ENCODE measurements at places on chromosomes 1 and 21.

DNA sequence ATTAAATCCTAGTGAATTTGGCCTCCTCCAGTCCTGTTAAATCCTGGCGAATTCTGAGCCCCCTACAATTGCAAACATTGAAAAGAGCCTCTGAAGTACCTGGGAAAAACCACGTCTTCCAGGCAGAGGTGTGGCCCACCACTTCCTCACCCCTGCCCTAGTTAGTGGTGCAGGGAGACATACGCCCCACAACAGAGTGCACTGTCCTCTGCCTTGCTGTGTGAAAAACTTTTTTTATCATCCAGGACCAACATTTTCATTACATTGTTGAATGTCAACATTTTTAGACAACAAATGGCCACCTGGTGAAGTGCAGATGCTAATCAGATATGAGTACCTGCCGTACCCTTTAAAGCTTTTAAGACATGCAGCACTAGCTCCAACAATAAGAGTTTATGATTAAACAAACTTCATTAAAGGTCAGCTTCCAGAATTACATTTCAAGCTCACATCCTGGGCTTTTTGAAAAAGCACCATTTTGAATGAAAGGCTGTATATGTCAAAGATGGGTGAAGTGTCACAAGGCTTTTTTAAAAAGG, 13.6 kb upstream of the TMPRSS2 start:
- DNase-seq = no peak

DNA sequence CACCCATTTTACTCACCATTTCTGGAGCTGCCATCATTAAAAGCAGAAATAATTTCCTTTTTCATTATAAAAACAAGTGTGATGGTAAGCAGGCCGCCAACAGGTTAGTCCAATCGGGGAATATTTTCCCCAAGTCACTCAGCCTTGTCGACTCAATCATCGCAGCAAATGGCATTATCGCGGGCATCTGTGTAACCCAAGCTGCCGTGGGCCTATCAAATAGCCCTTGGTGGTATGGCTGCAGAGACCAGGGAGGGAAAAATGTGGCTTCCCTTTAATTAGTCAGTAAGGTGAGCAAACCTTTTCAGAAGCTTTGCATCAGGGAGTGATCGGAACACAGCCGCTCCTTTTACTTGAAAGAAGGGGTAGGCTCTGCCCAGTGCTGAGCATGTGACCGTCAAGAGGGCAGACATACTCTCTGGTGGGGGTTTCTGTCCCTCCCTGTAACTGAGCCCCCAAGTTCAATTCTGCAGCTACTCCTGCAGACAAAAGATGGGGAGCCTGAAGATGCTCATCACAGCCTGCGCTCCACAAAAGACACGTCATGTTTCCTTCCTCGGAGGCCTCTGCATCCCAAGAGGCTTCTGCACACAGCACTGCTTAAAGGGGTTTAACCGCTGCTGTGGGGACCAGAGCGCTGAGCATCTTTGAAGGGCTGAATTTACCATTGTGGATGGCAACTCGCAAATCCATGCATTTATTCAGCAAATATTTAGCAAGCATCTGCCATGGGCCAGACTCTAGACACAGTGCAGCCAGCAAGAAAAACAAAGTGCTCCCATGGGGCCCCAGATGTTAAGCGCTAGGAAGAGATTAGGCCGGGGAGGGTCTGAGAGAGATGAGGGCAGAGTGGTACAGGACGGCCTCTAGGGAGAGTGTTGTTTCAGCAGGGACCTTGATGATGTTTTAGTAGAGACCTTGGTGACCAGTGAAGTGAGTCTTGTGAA, 1.2 kb upstream of the TMPRSS3 start:
- no peak for DNase-seq

- peak; percentile 13 for DNase-seq
Observed at GRCh38 chr1:110196917-110197765, 13.0 kb upstream of the KCNC4 start.

DNA sequence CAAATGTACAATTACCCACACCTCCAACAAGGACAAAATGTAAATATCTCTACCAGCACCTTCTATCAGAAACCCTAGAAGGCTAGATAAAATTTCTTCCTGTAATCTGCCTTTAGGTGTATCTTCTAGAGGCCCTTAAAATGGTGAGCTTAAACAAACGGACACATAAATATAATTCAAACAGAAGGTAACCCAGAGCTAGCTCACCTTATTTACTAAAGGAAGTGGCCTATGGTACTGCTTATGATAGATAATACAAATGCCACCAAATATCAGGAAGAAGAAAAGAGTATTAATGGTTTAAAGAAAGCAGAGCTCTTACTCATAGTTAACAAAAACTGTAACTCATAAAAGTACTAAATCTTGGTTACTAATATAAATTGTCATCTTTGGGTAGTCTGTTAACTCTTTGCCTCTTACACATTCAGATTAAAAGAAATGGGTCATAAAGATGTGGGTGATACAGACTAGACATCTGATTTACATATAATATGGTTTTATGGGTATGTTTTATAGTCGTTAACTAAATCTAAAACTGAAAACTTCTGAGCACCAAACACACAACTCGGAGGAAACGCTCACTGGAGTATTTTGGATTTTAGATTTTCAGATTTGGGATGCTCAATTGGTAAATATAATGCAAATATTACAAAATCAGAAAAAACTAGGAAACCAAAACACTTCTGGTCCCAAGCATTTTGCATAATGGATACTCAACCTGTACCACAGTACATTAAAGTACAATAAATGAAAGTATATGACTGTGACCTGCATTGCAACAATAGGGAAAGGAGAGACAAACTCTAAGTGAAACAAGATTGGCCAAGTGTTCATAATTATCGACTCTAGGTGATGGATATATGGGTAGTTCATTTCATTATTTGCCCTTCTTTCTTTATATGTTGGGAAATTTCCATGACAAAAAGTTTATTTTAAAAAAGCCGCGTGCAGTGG, 23.2 kb downstream of the TRIT1 start:
- no peak for DNase-seq

GRCh38 chr1:208289716-208290115, 45.5 kb upstream of the PLXNA2 start:
- DNase-seq = no peak

- no peak for DNase-seq
Observed at GRCh38 chr1:5312293-5312674, 657.9 kb downstream of the AJAP1 start.

GRCh38 chr1:50972766-50973165, 2.7 kb downstream of the CDKN2C start:
- DNase-seq = peak; percentile 13

GRCh38 chr21:32994305-32994704, 31.4 kb upstream of the OLIG2 start:
- DNase-seq = no peak

GRCh38 chr21:30083225-30083945, 83.2 kb downstream of the CLDN17 start:
- no peak for DNase-seq

GRCh38 chr21:39182484-39183271, 573 bp downstream of the PSMG1 start:
- peak; percentile 45 for DNase-seq

DNA sequence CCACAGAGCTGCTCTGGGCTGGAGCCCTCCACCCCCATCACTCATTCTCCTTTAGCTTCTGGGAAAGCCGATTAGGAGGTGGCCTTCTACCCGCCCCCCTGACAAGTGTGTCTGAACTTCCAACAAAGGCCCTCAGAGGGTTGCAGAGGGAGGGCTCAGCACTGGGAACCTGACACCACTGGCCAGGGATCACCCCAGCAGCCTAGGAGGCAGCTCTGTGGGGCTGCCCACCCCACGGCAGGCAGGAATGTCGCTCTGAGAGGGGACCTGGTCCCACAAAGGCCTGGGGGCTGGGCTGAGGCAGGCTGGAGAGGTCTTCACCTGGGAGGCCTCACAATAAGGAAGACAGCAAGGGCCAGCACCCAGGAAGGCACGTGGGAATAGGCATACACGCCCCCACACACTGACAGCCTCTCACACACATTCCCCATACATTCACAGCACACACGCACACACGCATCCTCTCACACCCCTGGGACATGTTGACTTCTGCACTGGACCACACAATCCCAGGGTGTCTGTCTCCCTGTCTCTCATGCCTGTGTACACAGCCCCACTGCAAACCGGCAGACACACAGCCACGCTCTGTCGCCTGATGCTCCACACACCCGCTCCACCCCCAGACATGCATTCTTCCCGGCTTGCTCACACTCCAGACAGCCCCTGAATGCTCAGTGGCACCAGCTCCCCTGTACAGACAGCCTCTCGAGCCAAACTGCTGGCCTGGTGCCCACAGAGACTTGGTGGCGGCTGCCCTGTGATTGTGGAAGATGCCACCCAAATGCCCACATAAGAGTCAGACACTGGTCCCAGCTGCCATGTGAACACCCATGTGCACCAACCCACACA, 30.7 kb downstream of the DMBX1 start:
- DNase-seq = peak; percentile 71

DNA sequence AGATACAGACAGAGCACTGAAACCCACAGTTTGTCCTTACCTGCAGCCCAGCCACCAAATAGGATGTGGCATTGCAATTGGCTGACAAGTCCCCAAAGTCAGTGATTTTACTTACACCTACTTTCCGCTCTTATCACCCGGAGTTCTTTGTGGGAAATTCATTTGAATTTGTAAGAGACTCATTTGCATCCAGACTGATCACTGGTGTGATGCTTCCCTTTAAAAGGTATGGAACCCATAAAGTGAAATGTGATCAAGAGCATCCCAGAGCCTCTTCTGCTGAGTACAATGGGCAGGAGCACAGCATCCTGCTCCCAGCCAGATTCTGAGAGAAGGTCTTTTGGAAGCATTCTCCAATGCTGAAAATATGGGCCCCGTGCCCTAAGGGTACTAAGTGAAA, 161.4 kb downstream of the DAB1 start:
- DNase-seq = no peak

DNA sequence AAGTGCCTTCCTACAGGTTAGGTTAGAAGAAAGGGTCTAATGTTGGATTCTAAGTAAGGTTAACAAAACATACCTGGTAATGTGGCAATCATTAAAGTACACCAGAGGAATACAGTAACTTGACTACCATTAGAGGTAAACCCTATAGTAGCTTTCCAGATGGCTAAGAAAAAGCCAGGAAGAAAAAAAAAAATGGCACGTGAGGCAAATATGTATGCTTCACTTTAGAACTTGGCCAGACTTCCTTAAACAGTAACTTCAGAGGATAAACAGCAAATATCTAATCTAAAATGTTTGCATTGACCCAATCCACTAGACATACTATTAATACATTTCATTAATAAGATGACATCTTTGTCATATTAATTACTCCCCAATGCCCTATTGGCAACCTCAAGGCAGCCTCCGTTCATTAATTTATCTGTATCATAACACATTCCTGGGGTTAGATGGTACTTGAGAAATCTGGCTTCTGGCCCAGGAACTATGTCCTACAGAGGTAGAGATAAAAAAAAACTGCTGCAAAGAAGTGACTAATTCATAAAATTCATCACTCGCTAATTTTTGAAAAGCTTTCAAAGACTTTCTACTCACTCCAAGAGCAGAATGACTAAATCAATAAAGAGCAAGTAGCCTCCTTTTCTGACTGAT, 5.8 kb downstream of the DCAF8 start:
- peak; percentile 41 for DNase-seq

GRCh38 chr1:113868387-113869083, 3.0 kb downstream of the PTPN22 start:
- no peak for DNase-seq

DNA sequence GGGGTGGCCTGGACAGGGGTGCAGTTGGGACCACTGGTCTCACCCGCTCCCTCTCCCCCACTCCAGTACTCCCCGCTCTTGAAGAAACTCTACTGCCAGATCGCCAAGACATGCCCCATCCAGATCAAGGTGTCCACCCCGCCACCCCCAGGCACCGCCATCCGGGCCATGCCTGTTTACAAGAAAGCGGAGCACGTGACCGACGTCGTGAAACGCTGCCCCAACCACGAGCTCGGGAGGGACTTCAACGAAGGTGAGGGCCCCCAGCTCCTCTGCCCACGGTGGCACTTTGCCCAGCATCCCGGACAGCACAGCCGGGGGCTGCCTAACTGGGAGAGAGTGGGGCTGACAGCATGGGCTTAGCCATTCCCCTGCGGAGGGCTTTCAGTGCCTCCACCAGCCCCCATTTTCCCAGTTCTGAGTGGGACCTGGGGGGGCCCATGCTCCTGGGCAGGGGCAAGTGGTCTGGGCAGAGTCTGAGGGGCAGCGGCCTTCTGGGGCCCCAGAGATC, 30.2 kb upstream of the CCDC27 start:
- no peak for DNase-seq

DNA sequence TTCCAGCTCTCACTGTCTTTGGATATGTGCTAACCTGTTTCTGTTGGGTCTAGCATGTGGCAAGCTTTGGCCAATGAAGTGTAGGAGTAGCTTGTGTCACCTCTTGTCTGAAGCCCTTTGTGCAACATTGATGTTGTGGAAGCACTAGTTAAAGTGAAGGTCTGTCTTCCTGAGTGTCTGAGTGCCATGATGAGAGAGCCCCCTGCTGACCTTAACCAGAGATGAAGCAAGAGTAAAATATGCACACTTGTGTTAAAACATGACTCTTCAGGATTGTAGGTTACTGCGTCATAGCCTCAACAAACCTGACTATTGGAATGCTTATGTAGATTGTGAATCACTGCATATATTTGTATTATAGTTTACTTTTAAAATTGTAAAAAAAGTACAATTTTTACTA, 103.7 kb downstream of the NCAM2 start:
- peak; percentile 20 for DNase-seq

DNA sequence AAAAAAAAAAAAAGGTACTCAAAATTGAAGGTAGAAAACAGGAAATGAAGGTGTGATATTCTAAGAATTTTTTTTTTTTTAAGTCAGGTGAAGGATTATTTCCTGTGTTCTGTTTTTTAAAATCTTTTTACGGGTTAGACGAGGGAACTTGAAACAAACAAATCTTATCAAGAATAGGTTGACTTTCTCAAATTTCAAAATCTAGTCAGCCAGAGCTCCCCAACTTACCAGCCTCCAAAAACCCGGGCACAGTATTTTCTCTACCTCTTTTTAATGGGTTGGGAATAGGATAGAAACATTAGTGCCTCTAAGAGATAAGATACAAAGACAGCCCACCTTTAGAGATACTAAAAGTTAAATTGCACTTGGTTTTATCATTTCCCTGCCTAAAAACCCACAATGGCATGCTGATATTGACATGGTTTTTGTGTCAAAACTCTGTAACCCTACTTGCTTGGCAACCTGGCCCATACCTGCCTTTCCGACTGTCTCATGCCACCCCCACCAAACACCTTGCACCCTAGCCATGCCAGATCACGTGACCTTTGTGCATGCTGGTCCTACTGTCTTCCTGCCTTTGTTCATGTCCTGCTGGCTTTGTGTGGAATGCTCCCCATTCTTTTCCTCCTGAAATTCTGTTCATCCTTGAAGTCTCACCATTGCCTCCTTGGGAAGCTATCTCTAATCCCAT, 4.2 kb downstream of the RCAN3 start:
- DNase-seq = no peak

DNA sequence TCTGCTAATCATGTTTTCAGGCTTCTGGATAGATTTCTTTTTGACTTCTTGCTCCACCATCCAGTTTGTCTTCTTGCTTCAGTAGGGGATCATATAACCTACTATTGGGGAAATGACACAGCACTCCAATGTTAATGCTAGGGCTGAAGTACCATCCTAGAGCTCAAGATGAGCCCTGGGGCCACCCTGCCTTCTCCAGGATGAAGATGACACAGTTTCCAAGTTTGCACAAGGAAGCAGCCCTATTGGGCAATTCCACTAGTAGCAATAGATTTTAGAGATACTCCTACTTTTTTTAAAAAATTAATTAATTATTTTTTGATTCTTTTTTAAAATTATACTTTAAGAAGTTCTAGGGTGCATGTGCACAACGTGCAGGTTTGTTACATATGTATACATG, 11.3 kb upstream of the KLF18 start:
- no peak for DNase-seq

- DNase-seq = no peak
Observed at GRCh38 chr1:244046907-244047611, 4.0 kb upstream of the ZBTB18 start.

- DNase-seq = no peak
Observed at GRCh38 chr1:208256091-208256490, 11.9 kb upstream of the PLXNA2 start.
